Astrocyte of the spinal cord (primary cell): ENCODE measurements at places on chromosomes 12 and 14.

GRCh38 chr14:86782092-86782580 is 1210.8 kb downstream of the GALC start:
- no peak for DNase-seq

GRCh38 chr12:114762490-114763110 is 78.6 kb upstream of the TBX3 start:
- peak; percentile 53 for DNase-seq

DNA sequence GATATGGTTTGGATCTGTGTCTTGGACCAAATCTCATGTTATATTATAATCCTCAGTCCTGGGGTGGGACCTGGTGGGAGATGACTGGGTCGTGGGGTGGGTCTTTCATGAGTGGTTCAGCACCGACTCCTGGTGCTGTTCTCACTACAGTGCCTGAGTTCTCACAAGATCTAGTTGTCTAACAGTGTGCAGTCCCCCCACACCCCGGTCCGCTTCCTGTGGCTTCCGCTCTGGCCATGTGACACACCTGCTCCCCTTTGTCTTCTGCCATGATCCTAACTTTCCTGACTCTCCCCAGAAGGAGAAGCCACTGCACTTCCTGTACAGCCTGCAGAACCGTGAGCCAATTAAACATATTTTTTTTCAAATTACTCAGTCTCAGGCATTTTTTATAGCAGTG is 1262.2 kb downstream of the TMEM121 start:
- DNase-seq: no peak

DNA sequence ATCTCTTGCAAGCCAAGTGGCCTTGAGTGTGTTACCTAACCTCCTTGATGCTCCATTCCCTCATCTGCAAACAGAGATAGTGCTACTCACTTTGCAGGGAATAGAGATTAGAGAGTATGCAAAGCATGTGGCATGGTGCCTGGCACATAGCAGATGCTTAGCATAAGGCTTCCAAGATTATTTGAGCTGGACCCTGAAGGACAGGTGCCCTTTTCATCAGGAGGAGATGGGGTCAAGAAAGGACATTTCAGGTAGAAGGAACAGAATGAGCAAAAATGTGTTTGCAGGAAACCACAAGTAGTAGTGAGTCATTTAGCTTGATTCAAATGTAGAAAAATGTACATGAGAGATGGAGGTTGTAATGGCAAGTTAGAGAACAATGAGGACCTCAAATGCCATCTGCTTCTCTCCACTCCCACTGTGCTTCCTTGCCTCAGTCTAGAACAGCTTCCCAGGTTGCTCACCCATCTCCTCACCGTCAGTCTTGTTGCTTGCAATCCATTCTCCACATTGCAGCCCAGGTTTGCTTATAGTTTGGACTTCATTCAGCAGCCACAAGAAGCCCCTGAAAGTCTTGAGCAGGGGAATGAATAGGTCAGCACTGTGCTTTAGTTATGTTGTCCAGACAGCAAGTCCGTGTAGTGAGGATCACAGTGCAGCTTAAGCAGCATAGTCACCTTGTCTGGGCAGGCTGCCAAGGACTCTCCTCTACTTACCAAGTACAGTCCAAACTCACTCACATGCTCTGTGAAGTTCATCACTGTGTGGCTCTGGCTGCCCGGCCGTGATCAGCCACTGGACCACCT is 536.3 kb upstream of the CCDC196 start:
- DNase-seq: peak; percentile 3

DNA sequence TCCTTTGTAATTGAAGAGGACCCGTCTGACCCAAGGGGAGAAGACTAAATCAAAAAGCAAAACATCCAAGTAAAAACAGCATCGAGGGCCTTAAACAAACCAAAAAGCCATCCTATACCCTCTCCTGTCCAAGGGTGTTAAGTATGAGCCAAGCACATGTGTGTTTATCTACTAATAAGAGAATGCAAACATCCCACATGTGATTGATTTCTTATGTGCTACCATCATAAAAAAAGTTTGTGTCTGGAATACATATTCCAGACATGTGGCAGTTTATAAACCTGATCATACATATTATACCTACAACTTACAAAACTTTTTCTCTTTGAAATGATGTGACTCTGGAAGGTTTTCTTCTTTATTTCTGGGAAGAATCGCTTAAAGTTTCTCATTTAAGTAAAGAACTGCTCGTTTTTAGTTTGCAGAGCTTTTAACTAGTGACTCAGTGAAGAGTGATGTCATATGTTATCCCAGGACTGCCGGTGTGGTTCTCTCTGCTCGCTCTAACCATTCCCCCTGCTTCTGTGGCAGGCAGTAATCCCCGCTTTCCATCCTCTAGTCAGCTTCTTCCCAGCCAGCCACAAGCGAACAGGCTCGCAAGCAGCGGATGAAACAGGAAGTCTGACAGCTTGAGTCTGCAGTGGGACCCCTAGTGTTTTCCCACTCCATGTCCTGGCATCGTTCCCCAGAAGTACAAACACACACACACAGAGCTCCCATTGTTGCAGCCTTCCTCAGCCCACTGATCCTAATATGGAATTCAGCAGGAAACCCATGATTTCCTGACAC is 431 bp upstream of the RHOJ start:
- peak; percentile 98 for DNase-seq
